Kasumi-1 (cell line): ENCODE measurements at places on chromosomes 7 and 10.

DNA sequence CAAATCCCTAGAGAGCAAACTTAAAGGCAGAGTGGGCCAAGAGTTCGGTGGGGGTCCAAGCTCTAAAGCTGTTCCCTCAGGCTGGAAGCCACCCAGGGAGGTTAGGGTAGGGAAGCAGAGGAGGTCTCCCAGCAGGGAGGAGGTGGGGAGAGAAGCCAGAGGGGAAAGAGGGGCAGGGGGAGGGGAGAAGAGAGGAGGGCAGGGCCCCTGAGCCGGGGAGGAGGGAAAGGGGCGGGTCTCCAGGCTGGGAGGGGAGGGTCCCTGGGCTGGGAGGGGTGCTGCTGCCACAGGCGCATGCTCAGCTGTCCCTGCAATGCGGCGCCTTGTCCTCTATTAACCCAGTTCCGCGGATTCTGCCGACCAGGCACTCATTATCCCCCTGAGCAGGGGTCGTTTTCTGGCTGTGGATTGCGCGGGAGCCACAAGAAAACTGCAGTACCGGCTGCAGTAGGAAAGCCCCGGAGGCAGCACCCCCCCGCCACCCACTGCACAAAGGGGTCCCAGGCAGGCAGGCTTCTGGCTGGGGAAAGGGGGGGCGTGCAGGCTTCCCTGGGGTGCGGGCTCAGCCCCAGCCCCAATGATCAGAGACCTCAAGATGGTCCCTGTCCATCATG lies 49.3 kb downstream of the CAMK2B start:
- no peak for DNase-seq

DNA sequence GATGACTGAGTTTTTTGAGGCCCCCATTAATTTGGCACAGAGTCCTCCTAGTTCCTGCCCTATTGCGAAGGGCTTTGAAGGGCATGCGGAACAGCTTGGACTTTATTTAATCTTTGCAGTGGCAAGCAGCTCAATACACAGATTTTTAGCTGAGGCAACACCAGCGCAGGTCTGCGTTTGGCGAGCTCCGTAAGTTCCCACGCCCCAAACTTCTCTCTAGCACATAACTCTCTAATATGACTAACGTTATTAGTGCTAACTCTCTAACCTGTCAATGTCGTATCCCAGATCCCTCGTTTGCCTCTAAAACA lies 366 bp upstream of the TAF3 start:
- DNase-seq: no peak

DNA sequence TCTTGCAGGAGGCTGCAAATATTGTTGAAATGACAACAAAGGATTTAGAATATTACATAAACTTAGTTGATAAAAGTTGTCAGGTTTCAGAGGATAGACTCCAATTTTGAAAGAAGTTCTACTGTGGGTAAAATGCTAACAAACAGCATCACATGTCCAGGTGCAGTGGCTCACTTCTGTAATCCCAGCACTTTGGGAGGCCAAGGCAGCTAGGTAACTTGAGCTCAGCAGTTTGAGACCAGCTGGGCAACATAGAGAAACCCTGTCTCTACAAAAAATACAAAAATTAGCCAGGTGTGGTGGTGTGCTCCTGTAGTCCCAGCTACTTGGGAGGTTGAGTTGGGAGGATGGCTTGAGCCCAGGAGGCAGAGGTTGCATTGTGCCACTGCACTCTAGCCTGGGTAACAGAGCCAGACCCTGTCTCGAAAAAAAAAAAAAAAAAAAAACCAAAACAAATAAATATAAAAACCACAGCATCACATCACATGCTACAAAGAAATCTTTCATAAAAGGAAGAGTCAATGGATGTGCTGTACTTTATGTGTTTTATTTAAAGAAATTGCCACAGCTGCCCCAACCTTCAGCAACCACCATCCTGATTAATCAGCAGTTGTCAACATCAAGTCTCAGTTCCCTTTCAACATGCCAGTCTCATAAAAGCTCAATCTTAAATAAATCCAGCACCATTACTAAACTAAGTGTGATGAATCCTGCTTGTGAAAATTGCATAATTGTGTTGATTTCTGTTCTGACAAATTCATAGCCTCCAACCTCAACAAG lies 83.2 kb upstream of the MBL2 start:
- no peak for DNase-seq

DNA sequence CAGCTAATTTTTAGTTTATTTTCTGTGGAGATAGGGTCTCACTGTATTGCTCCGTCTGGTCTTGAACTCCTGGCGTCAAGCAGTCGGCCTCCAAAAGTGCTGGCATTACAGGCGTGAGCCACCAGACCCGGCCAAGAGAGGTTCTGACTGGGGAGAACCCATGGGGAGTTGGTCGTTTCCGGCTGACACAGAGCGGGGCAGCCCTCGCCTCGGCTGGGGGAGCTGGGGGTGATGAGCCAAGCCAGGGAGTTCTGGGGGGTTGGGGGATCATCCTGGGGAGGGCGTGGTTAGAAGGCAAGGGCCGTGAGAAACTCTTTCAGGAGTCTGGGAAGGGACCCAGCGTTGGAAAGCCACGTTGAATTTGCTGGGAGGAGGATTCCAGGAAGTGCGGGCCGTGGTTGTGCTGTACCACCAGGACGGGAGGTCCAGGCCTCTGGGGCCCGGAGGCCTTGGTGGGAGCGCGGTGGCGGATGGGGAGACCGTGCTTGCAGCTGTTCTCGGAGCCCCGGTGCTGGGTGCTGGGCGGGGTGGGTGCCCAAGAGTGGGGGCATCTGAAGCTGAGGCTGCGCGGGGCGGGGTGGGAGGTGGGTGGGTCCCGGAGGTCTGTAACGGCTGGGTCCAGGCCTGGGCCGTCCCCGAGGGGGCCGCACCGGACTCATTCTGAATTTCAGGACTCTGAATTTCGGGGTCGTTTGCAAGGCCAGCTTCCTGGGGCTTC lies 8.4 kb upstream of the ZNF853 start:
- no peak for DNase-seq

GRCh38 chr10:2202401-2202800 lies 465.1 kb upstream of the ADARB2 start:
- no peak for DNase-seq

- no peak for DNase-seq
These were observed 41.5 kb upstream of the SEMA3C start for GRCh38 chr7:80960244-80960795.

DNA sequence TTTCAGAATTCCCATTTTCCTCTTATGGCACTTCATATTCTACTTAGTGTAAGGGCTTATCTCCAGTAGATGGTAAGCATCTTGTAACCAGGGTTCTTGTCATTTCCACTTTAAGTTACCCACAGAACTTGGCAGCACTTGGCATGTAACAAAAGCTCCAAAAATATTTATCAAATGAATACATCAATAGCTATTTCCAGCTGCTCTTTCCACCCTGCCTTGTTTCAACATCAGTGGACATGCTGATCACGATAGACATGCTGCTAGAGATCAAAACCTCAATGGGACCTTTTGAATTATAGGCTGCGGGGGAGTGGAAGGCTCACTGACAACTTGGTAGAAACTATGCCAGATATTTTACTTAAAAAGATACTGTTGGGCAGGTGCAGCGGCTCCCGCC lies 32.9 kb downstream of the HOXA1 start:
- no peak for DNase-seq

- peak; percentile 20 for DNase-seq
These were observed 67.4 kb upstream of the SLC35G1 start for GRCh38 chr10:93826355-93826754.

DNA sequence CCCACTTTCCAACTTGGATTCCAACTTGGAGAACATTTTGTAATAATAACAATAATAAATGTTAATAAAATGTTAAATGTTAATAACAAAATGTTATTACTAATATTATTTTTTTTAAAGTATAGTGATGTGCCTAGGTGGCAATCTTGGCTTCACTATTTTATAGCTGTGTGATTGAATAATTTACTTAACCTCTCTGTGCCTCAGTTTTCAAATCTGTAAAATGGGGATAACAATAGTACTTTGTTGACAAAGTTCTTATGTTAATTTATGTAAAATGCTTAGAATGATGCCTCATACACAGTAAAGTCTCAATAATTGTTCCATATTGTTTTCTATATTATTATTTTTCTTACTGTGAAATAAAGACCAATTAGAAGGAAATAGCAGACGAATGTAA lies 23.3 kb upstream of the TMEM26 start:
- no peak for DNase-seq

- DNase-seq: no peak
These were observed 489.6 kb downstream of the TNS3 start for GRCh38 chr7:47092336-47092735.

DNA sequence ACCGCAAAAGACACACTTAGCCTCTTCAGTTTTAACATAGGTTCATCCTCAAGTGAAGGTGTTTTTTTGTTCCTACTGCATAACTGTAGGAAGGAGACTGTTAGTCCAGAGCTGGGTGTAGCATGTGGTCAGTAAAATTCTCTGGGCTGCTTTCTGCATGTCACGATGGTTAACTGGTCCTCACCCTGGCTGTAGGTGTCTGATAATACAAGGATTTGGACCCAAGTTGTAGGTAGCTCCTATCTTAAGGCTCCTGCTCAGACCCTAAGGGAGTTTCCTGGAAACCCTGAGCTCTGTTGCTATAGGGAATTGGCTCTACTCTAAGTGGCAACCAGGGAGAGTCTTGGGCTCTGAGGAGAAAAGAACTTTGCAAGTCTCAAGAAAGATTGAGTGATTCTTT lies 112.9 kb downstream of the SAMD9 start:
- no peak for DNase-seq

- DNase-seq: no peak
These were observed 492.9 kb upstream of the FOXK1 start for GRCh38 chr7:4189131-4189570.

DNA sequence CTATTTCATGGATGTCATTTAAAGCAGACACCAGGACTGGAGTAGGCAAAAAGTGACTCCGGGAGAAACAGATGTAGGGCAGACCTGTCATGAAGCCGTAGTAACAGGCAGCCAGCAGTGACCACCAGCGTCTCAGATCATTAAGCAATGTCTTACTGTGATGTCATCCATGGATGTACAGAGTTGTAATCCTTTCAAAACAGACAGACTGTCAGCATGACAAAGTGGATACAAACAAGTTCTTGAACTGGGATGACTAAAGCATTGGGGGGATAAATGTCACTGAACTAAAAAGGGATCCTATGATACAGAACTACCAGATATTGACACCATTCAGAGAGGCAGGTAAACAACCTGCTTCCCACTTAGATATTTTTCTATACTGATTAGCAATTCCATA lies 675.5 kb downstream of the PARD3 start:
- no peak for DNase-seq

DNA sequence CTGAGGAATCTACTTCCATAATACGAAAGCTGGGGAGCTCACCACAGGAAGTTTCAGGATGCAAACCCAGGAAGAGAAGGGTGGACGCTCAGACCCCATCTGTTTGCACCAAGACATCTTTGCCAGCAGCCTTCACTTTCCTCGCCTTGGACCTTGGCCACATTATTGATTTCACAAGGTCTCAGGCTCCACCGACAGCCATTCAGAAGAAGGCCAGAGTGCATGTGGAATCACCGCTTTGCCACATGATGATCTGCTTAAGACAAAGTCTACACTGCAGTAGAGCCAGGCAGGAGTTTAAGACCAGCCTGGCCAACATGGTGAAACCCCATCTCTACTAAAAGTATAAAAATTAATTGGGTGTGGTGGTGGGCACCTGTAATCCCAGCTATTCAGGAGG lies 60.0 kb downstream of the LYZL1 start:
- DNase-seq: no peak

DNA sequence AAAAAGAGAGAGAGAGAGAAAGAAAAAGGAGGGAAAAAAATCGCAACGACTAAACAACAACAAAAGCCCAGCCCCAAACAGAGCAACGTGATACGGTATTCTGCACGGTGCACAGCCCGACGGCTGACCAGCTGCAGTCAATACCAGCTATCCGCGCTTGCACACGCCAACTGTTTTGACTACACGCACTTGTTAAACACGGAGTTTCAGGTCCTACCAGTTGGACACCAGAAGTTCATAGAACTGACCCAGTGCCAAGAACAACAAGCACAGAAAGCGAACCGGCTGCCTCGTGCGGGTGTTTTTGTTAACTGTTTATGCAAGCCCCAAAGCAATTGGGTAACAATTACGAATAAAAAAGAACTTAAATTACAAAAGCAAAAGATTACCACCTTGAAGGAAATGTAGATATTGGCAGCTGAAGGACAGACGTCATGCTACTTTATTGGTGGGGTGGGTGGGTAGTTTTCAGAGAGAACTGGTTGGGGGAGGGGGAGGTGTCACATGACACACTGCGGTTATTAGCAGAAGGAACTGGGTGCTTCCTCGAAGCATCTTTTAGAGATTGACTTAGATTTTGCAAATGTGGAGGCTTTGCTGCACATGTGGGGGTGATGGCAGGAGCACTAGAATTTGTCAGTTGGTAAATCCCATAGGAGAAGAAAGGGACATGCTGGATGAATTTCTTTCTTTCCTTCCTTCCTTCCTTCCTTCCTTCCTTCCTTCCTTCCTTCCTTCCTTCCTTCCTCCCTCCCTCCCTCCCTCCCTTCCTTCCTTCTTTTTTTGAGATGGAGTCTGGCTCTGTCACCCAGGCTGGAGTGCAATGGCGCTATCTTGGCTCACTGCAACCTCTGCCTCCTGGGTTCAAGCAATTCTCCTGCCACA lies 110.6 kb upstream of the EFCAB10 start:
- DNase-seq: no peak

DNA sequence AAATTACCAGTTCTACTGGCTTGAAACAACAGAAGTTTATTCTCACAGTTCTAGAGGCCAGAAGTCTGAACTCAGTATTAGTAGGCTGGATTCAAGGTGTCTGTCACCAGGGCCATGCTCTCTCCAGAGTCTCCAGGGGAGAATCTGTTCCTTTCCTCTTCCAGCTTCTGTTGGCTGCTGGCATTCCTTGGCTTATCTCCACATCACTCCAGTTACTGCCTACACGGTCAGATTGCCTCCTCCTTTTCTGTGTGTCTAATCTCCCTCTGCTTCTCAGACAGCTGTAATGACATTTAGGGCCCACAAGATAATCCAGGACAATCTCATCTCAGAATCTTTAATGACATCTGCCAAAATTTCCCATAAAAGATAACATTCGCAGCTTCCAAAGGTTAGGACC lies 36.6 kb downstream of the MAPK8 start:
- DNase-seq: no peak

- no peak for DNase-seq
These were observed 128.5 kb downstream of the TNS3 start for GRCh38 chr7:47453093-47454061.

DNA sequence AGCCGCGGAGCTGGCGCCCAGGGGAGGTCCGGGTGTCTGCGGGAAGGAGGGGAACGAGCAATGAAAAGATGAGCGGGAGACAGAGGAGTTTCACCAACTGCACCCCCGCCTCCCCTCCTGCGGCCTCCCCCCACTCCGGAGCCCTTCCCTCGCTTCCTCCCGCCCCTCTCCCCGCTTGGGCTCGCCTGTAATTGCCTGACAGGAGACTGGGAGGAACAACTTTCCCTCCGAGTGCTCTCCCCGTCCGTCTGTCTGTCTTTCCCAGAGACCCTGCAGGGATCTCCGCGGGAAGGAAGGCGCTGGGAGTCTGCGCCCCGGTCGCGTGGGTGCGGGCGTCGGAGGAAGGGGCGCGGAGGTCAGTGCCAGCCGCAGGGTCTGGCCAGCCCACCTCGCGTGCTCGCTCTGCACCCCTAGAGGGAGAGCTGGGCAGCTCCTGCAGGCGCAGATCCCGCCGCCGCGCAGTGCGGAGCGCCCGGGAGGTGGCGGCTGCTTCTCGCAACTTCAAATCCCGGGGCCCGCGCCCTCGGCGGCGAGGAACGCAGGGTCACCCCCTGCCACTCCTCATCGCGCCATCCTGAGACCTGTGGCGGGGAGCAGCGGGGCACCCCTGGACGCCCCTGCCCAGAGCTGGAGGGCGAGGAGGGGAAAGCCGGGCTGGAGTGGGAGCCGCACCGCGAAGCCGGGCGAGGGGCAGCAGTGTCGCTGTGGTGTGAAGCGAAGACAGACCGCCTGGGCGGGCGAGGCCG lies 511 bp upstream of the NRP1 start:
- peak; percentile 85 for DNase-seq

- peak; percentile 85 for DNase-seq
These were observed 34.3 kb upstream of the PTF1A start for GRCh38 chr10:23157691-23158369.
